Endodermal cell (in vitro differentiated cells): ENCODE measurements at places on chromosomes 12 and 14.

DNA sequence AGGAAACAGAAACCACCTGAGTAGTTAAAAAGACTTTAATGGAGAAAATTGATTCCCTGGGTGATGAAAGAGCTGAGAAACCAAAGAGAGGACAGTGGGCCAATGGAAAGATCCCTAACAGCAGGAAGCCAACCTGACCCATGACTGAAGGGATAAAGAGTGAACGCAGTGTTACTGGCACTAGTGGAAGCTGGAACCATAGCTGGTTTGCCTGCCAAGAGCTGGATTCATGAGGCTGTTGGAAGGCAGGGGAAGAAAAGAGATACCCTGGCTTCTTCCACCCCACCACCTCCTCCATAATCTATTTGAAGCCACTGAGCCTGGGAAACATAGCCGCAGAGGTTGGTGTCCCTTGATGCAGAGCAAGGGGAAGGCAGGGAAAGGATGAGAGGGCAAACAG is 125.5 kb upstream of the PRKD1 start:
- DNase-seq = no peak

DNA sequence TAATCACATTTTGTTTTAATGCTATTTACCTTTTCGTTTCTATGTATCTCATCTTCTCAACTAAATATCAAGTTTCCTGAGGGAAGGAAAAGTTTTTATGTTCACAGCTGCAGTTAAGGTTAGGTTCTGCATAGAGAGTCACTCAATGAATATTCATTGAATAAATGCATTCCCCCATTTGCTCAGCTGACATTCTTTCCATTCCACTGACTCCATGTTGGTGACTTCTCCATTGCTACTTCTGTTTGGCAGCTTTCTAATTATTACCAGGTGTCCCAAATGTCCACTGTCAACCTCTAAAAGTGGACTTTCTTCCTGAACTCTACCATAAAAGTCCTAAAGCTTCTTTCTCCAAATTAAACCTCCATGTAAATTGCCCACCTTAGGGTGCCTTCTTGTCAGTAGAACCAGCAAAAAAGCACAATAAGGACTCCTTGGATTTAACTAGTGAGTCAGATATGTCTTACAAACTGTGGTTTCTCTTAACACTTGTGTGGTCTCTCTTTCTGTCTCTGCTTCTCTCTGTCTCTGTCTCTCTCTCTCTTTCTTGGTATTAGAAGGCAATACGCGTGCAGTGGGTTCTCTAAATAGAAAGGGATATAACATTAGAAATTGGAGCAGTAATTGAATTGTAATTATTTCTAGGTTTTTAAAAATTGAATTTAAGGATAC is 85.9 kb downstream of the TMEM117 start:
- no peak for DNase-seq

DNA sequence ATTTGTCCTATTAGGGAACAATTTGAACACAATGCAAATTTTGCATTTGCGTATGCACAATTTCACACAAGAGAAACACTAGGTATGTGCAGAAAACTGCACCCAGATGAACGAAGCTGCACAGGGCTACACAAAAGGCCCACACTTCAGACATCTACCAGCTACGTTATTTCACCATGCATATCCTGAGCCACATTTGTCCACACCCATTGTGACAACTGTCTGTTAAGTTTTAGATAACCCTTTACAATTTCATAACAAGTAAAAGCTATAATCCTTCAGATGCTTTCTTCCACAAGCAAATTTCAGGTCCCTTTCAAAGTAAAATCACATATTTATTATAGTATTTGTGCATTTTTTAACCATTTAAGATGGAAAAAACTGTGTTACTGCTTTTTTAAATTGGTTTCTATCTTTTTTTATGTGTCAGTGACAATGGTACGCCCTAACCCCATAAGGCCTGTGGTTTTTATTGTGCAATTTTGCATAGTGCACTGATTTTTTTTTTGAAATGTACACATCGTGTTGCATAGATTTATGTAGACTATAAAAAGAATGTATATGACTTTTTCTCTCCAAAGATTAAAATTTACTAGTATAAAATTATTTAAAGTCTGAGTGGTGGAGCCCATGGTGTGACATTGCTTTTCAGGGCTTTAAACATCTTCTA is 87.8 kb upstream of the BTG1 start:
- DNase-seq = no peak

DNA sequence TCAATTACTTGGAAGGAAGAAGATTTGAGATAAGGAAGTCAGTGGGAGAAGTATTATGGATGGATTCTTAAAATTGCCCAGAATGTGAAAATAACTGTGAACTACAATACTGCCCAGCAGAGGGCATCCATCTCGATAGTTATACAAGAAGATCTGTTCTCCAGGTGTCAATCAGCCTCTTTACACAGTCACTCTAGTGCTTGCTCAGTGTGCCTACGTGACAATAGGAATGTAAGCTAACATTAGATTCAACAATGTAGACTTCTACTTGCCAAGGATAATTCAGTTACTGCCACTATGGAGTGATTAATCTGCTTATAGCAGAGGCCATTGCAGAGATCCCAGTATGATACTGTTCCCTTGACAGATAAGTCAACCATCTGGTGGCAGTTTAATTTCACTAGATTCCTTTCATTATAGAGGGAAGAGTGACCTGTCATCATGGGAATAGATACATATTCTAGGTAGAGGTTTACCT is 10.6 kb upstream of the MAP4K5 start:
- no peak for DNase-seq

GRCh38 chr12:553216-554000 is 93.7 kb downstream of the B4GALNT3 start:
- no peak for DNase-seq

DNA sequence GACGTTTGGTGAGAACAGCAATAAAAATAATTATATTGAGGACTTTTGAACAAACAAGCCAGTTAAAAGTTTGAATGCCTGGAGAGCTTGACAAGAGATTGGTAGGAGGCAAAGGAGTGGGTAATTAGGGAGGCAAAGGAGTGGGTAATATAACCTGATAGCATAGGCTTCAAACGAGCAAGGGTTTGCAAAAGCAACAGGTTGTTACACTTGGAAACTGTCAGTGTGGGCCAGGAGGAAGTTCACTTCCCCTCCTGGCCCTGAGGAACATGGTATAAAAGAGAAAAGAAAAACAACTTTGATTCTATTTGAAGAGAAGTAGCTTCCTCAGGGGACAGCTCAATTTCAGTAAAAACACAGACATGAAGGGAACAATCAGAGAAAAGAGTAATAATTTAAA is 121.7 kb downstream of the CCER1 start:
- no peak for DNase-seq

GRCh38 chr12:25384893-25385248 is 134.1 kb upstream of the KRAS start:
- DNase-seq = no peak

GRCh38 chr14:57754527-57754926 is 111.4 kb downstream of the SLC35F4 start:
- DNase-seq = no peak

DNA sequence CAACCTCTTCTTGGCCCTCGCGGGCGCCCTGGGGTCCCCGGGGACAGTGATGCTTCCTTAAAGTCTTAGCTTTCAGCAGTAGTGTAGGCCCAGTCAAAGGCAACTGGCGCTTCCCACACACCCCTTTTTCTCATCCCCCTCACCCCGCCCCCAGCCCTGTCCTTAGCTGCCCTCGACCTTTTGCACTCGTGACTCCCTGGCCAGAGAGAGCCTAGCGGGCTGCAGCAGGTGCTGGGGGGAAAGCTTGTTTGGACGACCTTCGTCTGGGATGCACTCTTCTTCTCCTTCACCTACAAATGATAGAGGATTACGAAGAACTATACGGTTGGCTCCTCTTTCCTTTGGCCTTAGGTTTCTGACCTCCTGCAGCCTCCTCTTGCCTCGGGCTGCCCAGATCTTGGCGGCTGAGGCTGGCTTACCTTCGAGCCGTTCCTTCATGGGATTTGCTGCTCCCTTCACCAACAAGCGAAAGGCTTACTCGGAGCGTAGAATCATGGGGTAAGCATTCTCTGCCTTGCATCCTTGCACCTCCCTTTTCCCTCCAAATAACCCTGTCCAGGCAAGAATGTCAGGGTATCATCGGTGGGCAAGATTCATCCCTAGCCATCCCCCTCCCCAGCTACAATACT is 815 bp downstream of the COQ10A start:
- no peak for DNase-seq

DNA sequence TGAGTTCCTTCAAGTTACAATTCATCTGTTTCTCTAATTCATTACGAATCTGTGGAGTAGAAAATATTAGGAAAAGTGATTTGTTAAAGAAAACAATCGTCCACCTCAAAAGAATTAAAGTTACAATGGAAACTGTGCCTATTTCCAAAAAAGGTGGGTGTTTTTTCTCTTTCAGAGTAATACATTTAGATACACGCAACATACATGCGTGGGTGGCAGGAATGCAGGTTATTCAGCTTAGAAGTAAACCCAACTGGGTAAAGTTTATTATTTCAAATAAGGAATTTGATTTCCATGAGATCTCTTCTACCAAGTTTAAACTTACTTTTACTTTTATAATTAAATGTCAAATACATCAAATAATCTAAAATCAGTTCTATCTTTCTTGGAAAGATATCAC is 52.2 kb downstream of the SSH1 start:
- no peak for DNase-seq

DNA sequence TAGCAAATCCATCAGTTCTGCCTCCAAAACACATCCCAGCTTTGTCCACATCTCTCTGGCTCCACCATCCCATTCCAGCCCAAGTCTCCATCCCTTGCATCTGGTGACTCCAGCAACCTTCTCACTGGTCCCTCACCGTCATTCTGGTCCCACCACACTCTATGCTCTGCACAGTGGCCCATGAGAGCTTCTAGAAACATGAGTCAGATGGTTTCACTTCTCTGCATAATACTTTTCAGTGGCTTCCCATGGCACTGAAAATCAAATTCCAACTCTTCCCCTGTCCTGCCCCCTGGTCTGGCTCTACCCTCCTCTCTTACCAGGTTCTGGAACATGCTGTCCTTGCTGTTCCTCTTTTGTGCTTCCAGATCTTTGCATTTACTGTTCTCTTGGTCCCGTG is 17.2 kb upstream of the C12orf76 start:
- DNase-seq = no peak

DNA sequence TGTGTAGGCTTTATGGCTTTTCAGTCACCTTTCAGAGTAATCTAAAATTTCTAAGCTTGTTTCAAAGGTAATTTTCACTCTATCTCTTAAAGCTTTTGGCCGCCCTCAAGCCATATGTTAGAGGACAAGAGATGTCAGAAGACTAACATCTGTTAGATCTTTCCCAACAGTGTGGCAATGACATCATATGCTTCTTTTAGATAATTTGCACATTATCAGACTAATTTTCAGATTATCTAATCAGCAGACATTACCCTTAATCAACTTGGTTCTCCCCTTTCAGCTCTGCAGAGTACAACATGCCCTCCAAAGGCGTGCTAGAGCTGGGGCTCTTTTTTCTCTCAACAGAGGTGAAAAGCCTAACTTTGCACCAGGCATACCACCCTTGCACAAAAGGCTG is 207.1 kb downstream of the DPF3 start:
- DNase-seq = no peak

DNA sequence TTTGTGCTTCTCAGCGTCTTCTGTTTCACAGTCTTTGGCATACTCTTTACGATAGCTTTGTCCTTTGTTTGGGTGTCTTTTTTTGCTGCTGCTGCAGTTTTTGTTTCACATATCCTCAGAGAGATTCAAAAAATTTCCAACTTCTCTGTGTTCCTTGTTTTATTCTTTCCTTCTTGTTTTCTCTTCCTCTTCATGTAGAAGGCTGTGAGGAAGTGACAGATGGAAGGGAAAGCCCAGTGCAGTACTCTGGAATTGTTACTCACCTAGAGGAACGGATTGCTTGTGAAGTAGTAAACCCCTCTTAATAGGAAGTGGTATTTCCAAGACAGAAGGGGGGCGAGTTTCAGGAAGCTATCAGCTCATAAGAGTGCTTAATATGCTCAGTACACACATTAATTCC is 1.7 kb downstream of the CREBL2 start:
- no peak for DNase-seq

- no peak for DNase-seq
These were observed 11.0 kb upstream of the MGP start for GRCh38 chr12:14896521-14897169.

DNA sequence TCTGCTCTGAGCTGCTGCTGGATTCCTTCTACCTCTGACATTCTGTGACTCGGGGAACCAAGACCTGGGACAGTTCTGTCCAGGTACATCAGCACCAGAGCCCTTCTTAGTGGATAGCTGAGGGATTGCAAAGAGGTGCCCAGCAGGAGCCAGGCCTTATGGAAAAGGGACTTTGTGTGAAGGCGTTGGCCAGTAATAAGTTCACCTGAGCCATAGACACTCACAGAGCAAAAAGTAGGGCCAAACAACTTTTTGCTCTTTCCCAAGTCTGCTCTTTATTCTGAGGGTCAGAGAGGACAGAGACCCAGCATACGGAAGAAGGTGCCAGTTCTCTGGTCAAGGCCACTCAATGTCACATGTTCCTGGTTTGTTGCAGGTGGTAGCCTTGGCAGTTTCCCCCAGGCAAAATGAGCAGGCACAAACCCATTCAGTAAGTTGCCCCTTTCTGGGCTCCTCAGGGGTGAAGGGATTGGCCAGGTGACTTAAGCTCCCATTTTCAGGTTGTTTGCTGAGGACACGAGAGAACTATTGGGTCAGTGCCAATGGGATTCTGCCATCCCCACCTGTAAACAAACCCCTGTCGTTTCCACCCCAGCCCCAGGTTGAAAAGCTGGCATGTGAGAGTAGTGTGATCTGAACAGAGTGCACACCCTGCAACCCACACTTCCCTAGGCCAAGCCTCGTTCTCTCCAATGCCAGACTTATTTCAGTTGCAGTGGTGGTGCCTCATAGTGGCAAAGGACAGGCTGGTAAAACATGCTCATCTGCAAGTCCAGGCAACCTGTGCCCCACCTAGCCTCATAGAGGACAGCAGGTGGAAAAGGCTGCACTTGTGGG is 150.3 kb downstream of the SMOC1 start:
- DNase-seq = no peak

GRCh38 chr12:109927622-109928021 is 27.5 kb downstream of the TCHP start:
- DNase-seq = peak; percentile 85

DNA sequence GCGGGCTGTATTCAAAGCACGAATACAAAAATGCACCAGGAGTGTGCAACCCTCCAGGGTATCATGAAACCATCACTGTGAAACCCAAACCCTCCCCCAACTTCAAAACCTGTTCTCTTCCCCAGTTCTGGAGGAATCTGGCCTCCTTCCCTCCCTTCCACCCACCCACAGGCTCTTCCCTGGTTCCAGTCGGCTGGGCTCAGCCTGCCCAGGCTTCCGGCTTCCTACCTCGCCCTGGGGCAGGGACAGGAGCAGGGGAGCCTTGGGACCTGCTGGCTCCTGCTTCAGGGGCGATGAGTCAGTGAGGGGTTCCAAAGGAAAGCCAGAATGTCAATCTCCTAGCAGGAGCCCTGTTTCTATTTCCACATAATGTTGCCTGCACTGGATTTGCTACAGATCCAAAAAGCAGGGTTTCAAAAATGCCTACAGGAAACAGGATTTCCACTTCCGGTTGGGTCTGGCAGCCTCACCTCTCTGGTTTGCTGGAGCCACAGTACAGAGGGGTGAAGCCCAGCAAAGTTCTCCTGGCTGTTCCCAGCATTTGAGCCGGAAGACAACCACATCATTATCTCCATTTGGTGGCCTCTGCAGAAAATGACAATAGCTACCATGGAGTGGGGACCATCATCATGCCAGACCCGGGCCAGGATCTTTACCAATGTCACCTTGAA is 278.3 kb downstream of the DPF3 start:
- peak; percentile 40 for DNase-seq

GRCh38 chr12:7158781-7159609 is 28.8 kb downstream of the CLSTN3 start:
- DNase-seq = peak; percentile 45
